ENCODE measurements at places on chromosomes 2 and 18. TPM values are rescaled to one million over a fixed set of nuclear protein-coding genes. Genes with fewer than 3 reads are reported as not detected.
A peak's percentile ranks its signal among the peaks of the same experiment; 100 is the strongest.

DNA sequence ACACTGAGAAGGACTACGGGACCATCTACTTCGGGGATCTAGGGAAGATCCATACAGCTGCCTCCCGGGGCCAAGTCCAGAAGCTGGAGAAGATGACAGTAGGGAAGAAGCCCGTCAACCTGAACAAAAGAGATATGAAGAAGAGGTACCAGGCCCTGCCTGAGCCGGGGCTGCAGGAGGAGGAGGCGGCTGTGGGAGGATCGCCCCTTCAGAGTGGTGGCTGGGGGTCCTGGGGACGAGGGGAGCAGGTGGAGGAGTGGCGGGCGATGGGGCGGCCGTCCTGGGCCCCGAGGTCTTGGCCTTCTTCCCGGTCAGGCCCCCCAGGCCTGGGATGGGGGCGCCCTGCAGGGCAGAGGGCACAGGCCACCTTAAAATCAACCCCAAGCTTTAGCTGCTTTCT, 524 bp downstream of the ANKRD30B start:
- H3K36me3 ChIP-seq: no peaks in the 10 kb centered on the region
- H3K27me3 ChIP-seq: no peaks in the 10 kb centered on the region
- DNase-seq: no peak
- no peak overlapping the region for H3K27ac ChIP-seq
- H3K4me1 ChIP-seq: no peaks in the 10 kb centered on the region

GRCh38 chr2:113032737-113033136, 19.9 kb downstream of the IL36B start:
- no peak overlapping the region for H3K4me3 ChIP-seq
- no peaks in the 10 kb centered on the region for H3K36me3 ChIP-seq
- H3K27me3 ChIP-seq: peaks cover 61% of the 10 kb centered on the region
- H3K4me1 ChIP-seq: no peaks in the 10 kb centered on the region

- no peaks in the 10 kb centered on the region for H3K27me3 ChIP-seq
- no peak overlapping the region for H3K27ac ChIP-seq
- no peak for DNase-seq
- no peak overlapping the region for H3K4me3 ChIP-seq
- no peaks in the 10 kb centered on the region for H3K36me3 ChIP-seq
These were observed 40.4 kb upstream of the TMEM178A start for GRCh38 chr2:39625193-39625926.

- DNase-seq: no peak
- no peaks in the 10 kb centered on the region for H3K27me3 ChIP-seq
- no peak overlapping the region for H3K4me3 ChIP-seq
These were observed 20.6 kb downstream of the ITGA6 start for GRCh38 chr2:172447811-172448493.

GRCh38 chr18:76468345-76469304, 26.4 kb downstream of the ZNF516 start:
- H3K4me3 ChIP-seq: no peak overlapping the region
- no peak for DNase-seq
- no peak overlapping the region for H3K27ac ChIP-seq

DNA sequence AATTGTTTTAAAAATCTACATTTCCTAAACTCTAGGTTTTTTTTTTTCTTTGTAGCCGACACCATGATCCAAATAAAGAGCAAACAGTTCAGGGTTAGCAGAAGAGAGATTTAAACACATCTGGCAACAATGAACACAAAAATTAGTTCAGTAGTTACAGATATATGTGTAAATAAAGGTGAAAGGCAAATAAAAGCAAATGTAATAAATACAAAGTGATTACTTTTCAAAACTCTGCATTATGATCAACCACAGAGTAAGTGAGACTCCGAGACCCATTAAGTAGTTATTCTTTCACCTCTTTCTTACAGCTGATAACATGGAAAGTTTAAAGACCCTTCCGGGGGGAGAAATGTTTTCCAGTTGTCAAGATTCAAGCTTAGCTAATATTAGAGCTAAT, 716 bp downstream of the CALCRL start:
- H3K27ac ChIP-seq: no peak overlapping the region
- peaks cover 21% of the 10 kb centered on the region for H3K4me1 ChIP-seq
- no peaks in the 10 kb centered on the region for H3K36me3 ChIP-seq
- no peak for DNase-seq

GRCh38 chr2:195488567-195488966, 168.5 kb upstream of the SLC39A10 start:
- H3K4me3 ChIP-seq: no peak overlapping the region
- H3K4me1 ChIP-seq: peaks cover 16% of the 10 kb centered on the region
- H3K27me3 ChIP-seq: no peaks in the 10 kb centered on the region

- no peaks in the 10 kb centered on the region for H3K27me3 ChIP-seq
- peak overlapping the region; percentile 45 for H3K4me3 ChIP-seq
- peak overlapping the region; percentile 66 for H3K27ac ChIP-seq
- peaks cover 7% of the 10 kb centered on the region for H3K4me1 ChIP-seq
- no peaks in the 10 kb centered on the region for H3K36me3 ChIP-seq
These were observed 95.6 kb downstream of the TNFRSF11A start for GRCh38 chr18:62420513-62421209.

DNA sequence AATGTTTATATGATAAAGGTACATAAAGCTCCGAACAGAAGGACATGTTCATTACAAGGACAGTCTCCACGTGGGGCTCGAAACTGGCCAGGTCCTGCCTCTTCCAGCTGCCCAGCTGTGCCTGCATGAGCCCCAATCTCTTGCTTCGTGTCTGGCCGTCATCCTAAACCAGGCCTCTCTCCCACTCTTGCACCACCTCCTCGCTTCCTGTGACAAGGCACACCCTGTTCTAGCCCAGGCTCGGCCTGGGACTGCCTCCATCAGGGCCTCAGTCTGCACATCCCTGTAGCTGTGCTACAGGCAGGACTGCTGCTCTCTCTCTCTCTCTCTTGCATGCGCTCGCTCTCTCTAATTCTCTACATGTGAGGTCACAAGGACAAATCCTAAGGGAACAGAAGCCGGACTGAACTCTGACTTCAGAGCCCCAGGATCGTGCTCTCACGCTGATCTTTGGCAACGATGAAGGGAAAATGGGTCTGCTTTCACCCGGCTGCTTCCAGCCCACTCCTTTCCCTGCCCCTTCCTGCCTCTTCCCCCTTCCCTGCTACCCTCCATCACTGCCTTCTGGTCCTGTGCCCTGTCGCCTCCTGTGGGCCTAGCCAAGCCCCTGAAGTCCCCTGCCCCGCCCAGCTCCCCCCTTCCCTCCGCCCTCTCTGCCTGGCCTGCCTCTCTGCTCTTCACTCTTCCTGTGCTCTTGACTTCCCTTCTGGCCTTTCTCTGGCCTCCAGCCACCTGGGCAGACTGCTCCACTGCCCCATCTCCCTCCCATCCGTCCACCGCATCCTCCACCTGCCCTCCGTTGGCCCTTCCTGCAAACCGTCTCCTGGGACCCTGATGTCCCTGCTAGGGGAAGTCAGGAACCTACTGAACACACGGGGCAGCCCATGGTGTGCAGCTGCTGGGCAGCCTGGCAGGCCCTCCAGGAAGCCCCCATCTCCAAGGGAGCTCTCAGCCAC, 7.8 kb upstream of the GPR55 start:
- H3K27ac ChIP-seq: no peak overlapping the region
- H3K27me3 ChIP-seq: no peaks in the 10 kb centered on the region

GRCh38 chr2:2586068-2586776, 255.1 kb upstream of the MYT1L start:
- DNase-seq: no peak
- H3K36me3 ChIP-seq: no peaks in the 10 kb centered on the region
- no peaks in the 10 kb centered on the region for H3K27me3 ChIP-seq

- DNase-seq: no peak
- H3K36me3 ChIP-seq: no peaks in the 10 kb centered on the region
- no peak overlapping the region for H3K27ac ChIP-seq
- peaks cover 8% of the 10 kb centered on the region for H3K4me1 ChIP-seq
These were observed 160.2 kb downstream of the GALNT14 start for GRCh38 chr2:30978044-30978443.

- no peak overlapping the region for H3K4me3 ChIP-seq
- no peaks in the 10 kb centered on the region for H3K27me3 ChIP-seq
- DNase-seq: peak; percentile 56
- H3K27ac ChIP-seq: peak overlapping the region; percentile 26
- H3K4me1 ChIP-seq: peaks cover 42% of the 10 kb centered on the region
- H3K36me3 ChIP-seq: no peaks in the 10 kb centered on the region
These were observed 404.1 kb downstream of the ZEB2 start for GRCh38 chr2:144115739-144116291.

GRCh38 chr18:74898965-74899364, 301.3 kb downstream of the ZNF407 start:
- H3K27ac ChIP-seq: 0 out of 2 replicates have a peak overlapping the region, but pooled peaks have one; percentile 26
- H3K4me1 ChIP-seq: peaks cover 22% of the 10 kb centered on the region
- H3K27me3 ChIP-seq: no peaks in the 10 kb centered on the region
- H3K4me3 ChIP-seq: no peak overlapping the region
- DNase-seq: peak; percentile 46

GRCh38 chr2:127313406-127313805, 19.5 kb upstream of the ERCC3 start:
- H3K4me3 ChIP-seq: no peak overlapping the region
- no peaks in the 10 kb centered on the region for H3K4me1 ChIP-seq
- peaks cover 50% of the 10 kb centered on the region for H3K36me3 ChIP-seq
- DNase-seq: no peak
- no peaks in the 10 kb centered on the region for H3K27me3 ChIP-seq

DNA sequence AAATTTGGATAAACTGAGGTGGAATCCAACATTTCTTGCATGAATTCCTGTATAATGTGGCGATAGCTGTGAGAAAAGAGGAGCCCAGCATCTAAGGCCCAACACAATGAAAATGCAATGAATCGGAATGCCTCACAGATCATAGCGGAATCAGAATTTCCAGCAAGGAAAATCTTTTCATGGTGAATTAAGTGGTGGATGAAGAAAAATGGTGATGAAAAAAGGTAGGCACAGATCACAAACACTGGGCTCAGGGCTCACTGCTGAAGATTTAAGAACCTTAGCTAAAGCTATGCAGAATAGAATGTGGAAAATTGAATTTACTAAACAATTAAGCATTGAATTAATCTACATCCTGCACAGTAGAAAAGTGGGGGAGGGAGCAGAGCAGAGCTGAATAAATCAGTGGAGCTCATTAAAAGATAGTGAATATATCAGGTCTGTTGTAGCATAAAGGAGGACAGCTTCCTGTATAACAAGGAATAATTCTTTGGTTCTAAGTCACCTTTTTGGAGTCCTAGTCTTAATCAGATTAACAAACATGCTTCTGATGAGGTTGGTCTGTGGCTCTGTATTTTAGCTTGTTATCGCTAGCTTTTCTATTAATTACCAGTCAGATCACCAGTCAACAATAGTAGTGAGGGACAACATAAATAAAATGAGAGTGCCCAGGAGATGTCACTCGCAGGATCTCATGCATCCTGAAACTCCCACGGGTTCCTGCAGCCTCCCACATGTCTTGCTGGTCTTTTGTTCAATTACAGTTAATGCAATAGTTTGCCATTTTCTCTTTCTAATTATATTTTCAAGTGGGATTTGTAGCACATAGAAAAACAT, 27.0 kb downstream of the MEIS1 start:
- no peak overlapping the region for H3K27ac ChIP-seq
- no peak overlapping the region for H3K4me3 ChIP-seq
- no peaks in the 10 kb centered on the region for H3K27me3 ChIP-seq
- H3K36me3 ChIP-seq: peaks cover 33% of the 10 kb centered on the region
- no peak for DNase-seq

- DNase-seq: no peak
- H3K36me3 ChIP-seq: no peaks in the 10 kb centered on the region
- no peaks in the 10 kb centered on the region for H3K4me1 ChIP-seq
These were observed 294.6 kb upstream of the CYP26B1 start for GRCh38 chr2:72442270-72442669.

DNA sequence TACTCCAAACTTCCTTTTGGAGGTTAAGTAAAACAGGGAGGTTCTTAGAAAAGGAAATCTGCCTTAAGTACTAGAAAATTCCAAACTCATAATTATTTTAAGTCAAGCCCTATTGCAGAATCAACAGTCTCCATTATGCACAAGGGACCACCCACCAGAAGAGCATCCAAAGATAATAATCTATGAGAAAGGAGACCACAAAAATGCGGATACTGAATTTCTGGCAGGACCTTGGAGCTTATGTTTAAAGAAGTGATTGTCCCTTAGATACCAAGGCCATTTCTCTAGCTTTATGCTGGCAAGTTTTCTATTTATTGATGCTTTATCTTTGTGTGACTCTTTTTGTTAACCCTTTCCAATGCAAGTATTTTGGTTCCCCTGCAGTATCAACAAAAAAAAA, 404.0 kb upstream of the MMADHC start:
- peak; percentile 20 for DNase-seq
- H3K4me1 ChIP-seq: peaks cover 32% of the 10 kb centered on the region
- no peak overlapping the region for H3K27ac ChIP-seq
- H3K36me3 ChIP-seq: no peaks in the 10 kb centered on the region
- no peak overlapping the region for H3K4me3 ChIP-seq

GRCh38 chr2:144504218-144504641, 15.7 kb downstream of the ZEB2 start:
- H3K27ac ChIP-seq: peak overlapping the region; percentile 57
- H3K4me1 ChIP-seq: peaks cover 60% of the 10 kb centered on the region
- H3K27me3 ChIP-seq: no peaks in the 10 kb centered on the region
- peaks cover 4% of the 10 kb centered on the region for H3K36me3 ChIP-seq
- peak; percentile 24 for DNase-seq
- H3K4me3 ChIP-seq: no peak overlapping the region

The SP5 gene
- not detected for total RNA-seq

The CLEC4F gene
- not detected for total RNA-seq

The CAVIN2 gene
- 2.8 TPM for total RNA-seq

The ADD2 gene
- under 0.01 TPM for total RNA-seq

The ABCG8 gene
- total RNA-seq: not detected

The FAM161A gene
- 0.76 TPM for total RNA-seq

The CCDC121 gene
- total RNA-seq: 3.4 TPM

The STK39 gene
- total RNA-seq: 10.5 TPM

The ATAD2B gene
- 10.9 TPM for total RNA-seq

Data from GM23248 (cell line).